Hindlimb muscle (tissue), 1 donor: ENCODE measurements at places on chromosomes 3 and 15.

DNA sequence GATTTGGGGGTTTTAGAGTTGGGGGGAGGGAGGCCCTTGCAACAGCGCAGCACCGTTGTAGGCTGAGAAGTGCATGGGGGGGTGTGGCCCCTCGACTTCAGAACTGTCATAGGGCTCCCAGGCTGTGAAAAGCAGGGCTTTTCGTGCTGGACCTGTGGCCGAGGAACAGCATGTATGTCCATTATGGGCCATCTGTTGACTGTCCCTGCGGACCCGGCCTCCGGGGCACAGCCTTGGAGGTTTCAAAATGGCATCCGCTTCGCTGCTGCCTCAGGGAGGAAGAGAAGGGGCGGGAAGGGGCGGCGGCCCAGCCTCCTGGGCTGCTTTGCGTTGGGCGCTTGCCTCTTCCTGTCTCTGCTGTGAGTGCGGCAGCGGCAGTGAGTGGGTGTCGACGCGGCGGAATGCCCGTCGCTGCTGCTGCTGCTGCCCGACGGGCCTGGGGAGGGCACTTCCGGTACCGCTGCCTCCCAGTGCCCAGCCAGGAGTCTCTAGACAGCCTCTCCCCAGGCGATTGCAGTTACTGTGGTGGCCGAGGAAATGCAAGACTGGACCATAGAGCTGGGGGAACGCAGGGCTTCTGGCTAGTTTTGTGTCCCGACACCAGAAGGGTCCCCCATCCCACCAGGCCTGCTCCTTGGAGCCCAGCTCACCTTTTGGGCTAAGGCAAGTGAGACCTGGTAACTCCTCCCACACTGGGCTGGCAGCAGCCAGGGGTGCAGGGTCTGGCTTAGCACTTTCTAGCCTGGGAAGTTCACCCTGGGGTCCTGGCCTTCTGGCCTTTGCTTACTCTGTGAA, 1.9 kb downstream of the GNAI2 start:
- peak; percentile 72 for DNase-seq

DNA sequence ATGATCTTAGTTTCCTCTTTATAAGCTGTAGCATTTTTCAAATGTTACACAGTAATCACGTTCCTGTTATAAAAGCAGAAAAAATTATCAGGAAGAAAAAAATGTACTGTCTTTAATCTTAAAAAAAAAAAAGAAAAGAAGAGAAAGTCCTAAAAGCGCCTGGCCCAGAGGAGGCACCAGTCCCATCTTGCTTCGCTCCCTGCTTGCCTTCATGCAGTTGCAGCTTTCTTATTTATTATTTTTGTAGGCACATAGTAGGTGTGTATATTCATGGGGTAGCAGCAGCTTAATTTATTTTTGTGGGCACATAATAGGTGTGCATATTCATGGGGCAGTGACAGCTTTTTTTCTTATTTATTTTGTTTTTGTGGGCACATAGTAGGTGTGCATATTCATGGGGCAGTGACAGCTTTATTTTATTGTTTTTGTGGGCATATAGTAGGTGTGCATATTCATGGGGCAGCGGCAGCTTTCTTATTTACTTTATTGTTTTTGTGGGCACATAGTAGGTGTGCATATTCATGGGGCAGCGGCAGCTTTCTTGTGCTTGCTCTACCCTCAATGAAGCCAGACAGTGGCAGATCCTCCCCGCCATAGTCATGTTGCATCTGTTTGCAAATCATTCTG, 5.5 kb upstream of the EHD4 start:
- no peak for DNase-seq

DNA sequence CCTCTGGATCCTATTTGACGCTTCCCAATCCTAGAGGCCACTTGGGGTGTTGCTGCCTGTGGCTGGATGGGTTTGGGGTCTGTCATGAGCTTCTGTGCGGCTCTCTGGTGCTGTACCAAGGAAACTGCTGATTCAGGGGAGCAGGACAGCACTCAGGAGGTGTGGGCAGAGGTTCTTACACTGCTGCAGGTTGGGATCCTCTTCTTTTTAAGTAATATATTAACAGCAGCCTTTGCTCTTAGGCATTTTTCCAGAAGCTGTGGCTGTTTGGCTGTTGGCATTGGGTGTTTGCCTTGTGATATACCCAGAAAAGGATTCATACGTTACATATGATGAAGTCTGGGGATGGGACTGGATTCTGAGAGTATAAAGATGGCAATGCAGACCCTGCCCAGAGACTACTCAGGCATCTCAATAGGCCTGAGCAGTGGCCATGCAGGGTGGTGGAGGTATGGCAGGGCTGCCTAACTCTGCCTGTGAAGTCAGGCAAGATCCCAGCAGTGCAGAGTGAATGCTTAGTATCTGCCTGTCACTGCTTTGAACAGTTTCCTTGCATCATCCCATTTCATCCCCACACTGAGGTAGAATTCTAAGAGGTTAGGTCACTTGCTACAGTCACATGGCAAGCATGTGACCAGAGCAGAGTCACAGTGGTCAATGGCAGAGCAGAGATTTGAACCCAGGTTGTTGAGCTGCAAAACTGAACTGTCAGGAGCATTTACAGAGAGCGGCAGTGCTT, 3.9 kb downstream of the ABHD6 start:
- no peak for DNase-seq

DNA sequence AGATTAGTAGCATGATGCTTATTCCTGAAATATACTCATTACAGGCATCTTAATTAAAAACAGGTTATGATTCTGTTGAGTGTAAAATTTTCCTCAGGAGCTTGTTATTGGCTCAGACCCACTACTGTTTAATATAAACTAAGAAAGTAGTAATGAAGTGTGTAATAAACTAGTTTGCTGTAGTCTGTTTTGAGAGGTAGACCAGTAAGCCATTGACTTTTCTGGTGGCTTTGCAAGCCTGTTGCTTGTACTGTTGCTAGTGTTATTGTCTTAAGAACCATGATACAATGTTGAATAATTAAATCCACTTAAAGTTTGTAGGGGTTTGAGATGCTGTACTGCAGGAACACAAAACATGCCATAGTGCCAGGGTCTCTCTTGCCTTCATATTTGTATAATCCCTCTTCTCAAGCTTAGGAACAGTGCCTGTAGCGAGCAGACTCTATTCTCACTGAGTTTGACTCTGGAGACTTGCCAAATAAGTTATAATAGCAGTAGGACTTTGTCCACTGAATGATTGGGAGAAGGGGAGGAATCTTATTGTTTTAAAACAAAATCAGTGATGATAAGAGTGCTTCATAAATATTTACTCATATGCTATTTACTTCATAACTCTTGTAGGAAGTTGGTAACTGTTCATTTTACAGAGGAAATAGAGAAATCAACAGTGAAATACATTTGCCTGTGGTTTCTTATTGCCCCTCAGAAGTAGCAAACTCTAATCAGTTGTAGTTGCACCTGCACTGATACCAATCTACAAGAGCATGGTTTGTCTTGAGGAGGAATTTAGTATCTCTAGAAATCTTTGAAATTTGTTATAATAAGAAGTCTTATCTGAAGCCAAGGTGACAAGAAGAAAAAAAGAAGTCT, 13.4 kb downstream of the TCF12 start:
- DNase-seq, result no peak

- peak; percentile 80 for DNase-seq
These were observed 1.4 kb upstream of the PARP14 start for GRCh38 chr3:122679085-122679881.

GRCh38 chr3:46112984-46113383, 85.7 kb upstream of the XCR1 start:
- DNase-seq, result no peak

GRCh38 chr15:48721061-48721810, 75.7 kb upstream of the FBN1 start:
- no peak for DNase-seq

- DNase-seq, result no peak
These were observed 115.9 kb upstream of the EPHA3 start for GRCh38 chr3:88991496-88991895.

GRCh38 chr3:156825795-156826143, 384 bp upstream of the LEKR1 start:
- no peak for DNase-seq

- no peak for DNase-seq
These were observed 121.9 kb upstream of the SPATA12 start for GRCh38 chr3:56938530-56938929.
